Tibial artery (tissue), 4 donors: ENCODE measurements at places on chromosomes 7 and 10.

DNA sequence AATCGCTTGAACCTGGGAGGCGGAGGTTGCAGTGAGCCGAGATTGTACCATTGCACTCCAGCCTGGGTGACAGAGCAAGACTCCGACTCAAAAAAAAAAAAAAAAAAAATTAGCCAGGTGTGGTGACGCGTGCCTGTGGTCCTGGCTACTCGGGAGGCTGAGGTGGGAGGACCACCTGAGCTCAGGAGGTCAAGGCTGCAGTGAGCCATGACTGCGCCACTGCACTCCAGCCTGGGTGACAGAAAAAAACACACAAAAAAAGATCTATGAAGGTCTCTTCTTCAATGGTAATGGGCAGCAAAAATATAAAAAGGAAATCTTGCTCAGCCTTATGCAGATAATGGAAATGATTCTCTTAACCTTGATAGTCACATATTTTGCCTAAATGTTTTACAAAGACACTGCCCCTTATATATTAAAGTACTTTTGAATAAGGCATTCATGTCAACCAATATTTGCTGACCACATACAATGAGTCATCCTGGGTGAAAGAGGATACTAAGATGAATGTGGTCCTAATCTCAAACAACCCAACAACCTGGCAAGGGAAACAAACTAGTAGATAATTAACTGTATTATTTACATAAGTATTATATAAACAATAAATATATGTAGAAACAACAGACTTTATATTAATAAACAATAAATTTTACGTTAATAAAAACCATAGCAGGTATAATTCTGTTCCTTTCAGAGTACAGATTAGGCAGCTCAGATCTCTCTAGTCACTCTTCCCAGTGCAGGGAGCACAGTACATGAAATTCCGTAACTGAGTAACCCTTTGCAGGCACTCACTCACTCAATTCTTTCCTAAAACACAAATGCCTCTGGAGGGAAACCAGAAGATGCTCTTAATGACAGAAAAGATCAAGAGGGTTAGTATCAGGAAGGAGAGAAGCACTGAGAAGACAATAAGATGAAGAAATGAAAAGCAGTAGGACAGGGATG is 8.1 kb downstream of the TOMM7 start:
- DNase-seq: no peak

- DNase-seq: no peak
Measured at GRCh38 chr10:133396035-133396624, 2.2 kb downstream of the MTG1 start.

DNA sequence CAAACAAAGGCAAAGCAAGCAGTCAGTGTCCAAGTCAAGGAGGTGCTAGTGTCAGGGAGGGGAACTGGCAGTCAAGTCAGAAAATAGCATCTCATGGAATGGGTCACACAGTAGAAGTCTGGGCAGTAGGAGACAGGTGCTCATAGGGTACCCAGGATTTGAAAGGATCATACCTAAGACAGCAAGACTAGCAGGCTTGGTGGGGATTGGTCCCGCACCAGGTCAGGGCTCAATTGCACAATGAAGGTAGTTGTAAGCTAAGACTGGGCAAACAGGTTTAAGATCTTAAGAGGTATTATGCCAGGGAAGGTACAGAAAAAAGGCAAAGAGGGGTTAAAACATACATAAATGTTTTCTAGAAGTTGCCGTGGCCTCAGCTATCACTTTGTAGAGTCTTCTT is 181.4 kb upstream of the ETV1 start:
- DNase-seq: no peak

GRCh38 chr7:140285938-140286337 is 109.2 kb upstream of the KDM7A start:
- no peak for DNase-seq

- DNase-seq: no peak
Measured at GRCh38 chr10:59968705-59969104, 62.3 kb upstream of the CCDC6 start.

DNA sequence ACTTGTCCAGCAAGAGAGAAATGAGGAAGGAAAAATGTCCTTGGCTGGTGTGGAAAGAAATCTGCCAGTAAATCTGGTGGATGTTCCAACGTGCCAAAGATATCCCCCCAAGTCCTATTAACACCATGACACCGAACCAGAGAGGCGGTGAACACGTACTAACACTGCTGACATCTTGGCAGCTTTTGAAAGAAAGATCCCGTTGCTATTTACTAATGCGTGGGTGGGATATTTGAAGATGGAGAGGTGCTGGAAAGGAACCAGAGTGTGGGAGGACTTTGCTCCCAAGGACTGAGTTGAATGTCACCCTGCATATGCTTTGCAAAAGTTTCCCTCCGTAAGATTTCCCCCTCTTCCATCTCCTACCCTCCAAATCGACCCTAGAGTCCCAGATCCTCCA is 7.9 kb downstream of the CCDC3 start:
- DNase-seq: no peak

- no peak for DNase-seq
Measured at GRCh38 chr7:144670218-144670617, 165.6 kb downstream of the TPK1 start.

- DNase-seq: no peak
Measured at GRCh38 chr7:133746305-133746704, 380.8 kb upstream of the LRGUK start.

DNA sequence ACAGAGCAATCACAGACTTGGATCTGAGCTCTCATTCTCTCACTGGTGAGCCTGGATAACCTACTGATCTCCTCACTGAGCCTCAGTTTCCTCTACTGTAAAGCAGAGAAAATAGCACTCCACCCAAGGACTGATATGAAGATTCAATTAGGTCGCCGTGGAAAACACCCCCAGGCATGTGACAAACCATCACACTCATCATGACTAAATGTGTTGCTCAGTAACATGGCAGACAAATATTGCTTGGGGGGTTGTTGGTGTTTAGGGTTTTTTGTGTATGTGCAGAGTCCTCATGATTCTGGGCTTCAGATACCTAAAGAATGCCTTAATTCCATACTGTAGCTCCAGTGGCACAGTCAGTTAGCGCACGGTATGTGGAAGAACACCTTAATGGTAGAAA is 122.1 kb upstream of the TCF7L2 start:
- DNase-seq: no peak

- DNase-seq: no peak
Measured at GRCh38 chr7:41024126-41024525, 678.8 kb downstream of the INHBA start.

- DNase-seq: no peak
Measured at GRCh38 chr7:125436220-125436619, 506.6 kb upstream of the POT1 start.

DNA sequence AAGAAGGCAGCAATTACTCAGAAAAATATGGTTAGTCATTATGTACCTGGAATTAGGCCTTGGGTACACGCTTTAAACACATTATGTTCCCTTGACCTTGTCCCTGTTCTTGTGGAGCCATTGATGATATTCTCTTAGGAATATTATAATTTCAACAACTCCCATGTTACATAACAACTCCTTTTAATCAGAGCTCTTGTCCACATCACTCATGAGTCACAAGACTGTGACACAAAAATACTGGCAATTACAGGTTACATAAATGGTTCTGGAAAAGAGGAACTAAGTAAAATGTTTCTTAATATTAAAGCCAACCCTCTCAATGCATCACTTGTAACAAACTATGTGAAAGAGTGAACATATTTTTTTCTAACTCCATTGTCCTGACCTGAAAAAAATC is 143.8 kb upstream of the PCLO start:
- no peak for DNase-seq

DNA sequence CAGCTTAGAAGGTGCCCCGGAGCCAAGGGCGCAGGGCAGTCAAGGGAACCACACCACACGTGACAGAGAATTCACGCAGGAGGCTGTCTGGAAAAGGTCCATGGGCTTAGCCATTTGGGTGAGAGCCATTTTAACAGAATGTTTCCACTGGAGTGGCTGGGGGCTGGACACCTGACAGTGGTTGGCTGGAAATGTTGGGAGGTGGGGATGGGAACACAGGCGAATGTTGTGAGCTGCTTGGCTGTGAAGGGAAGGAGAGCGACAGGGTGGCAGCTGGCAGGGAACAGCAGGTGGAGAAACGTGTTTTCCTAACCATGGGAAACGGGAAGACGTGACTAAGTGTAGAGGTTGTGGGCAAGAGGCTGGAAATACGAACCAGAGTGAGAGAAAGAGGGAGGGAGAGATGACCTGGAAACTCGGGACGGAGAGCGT is 100.5 kb upstream of the ZNF32 start:
- DNase-seq: no peak
